NCI-H1092 (cell line): ENCODE measurements at places on chromosomes 1 and 21.

DNA sequence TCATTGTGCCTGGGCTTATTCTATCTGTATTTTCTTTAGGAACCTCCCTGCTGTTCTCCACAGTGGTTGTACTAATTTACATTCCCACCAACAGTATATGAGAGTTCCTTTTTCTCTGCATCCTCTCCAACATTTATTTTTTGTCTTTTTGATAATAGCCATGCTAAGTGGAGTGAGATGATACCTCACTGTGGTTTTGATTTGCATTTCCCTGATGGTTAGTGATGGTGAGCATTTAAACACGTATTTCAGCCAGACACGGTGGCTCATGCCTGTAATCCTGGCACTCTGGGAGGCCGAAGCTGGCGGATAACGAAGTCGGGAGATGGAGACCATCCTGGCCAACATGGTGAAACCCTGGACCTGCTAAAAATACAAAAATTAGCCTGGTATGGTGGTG lies 57.9 kb downstream of the SLAMF6 start:
- no peak for DNase-seq

- DNase-seq: no peak
Measured at GRCh38 chr1:178506669-178507068, 6.2 kb upstream of the TEX35 start.

- no peak for DNase-seq
Measured at GRCh38 chr21:21997390-21998333, 999.5 kb downstream of the NCAM2 start.

- DNase-seq: no peak
Measured at GRCh38 chr1:205975387-205975998, 27.7 kb downstream of the RAB7B start.
